ENCODE measurements at places on chromosomes 3 and 15. TPM values are rescaled to one million over a fixed set of nuclear protein-coding genes. Genes with fewer than 3 reads are reported as not detected.

APEH gene
- 110 TPM for total RNA-seq

GABRR3 gene
- total RNA-seq = not detected

RPL39L gene
- 63.9 TPM for total RNA-seq

ITGA11 gene
- 1.0 TPM for total RNA-seq

CFAP91 gene
- total RNA-seq = 0.50 TPM

THBS1 gene
- 99.2 TPM for total RNA-seq

P2RY12 gene
- total RNA-seq = not detected

RTP3 gene
- not detected for total RNA-seq

ZNF592 gene
- 5.5 TPM for total RNA-seq

UROC1 gene
- total RNA-seq = not detected

GNAT1 gene
- not detected for total RNA-seq

USP13 gene
- total RNA-seq = 8.4 TPM

MRPL3 gene
- total RNA-seq = 121 TPM

KLHL40 gene
- not detected for total RNA-seq

LRRC49 gene
- total RNA-seq = 9.8 TPM

POPDC2 gene
- total RNA-seq = not detected

ARRDC4 gene
- 6.5 TPM for total RNA-seq

TAGLN3 gene
- total RNA-seq = 1.0 TPM

KNG1 gene
- not detected for total RNA-seq

GCSAM gene
- total RNA-seq = not detected

MCTP2 gene
- 1.8 TPM for total RNA-seq

SAMD7 gene
- not detected for total RNA-seq

CHST2 gene
- total RNA-seq = 23.2 TPM

ADGRG7 gene
- total RNA-seq = not detected

MUC20 gene
- 0.15 TPM for total RNA-seq

C15orf62 gene
- total RNA-seq = not detected

Measured in bronchus fibroblast of lung (primary cell).